Fibroblast of skin of back (primary cell): ENCODE measurements at places on chromosomes 7 and 10.

DNA sequence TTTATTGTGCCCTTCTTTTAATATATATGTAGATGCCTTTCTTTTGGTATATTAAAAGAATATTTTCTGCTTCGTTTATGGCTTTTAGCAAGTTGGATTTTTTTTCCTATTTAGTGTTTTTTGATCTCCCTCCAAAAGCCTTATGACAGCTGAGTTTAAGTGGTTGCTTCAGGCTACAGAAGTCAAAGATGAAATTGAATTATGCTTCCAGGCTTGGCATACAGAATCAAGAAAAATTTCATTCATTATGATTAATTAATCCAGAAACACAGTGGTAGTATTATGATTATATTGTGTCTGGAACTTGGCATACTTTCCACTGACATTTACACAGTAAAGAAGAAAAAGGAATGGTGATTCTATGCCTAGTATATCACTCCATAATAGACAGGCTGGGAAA lies 63.8 kb upstream of the SEM1 start:
- no peak for DNase-seq

GRCh38 chr7:5234852-5235831 lies 45.1 kb downstream of the WIPI2 start:
- DNase-seq: peak; percentile 43

DNA sequence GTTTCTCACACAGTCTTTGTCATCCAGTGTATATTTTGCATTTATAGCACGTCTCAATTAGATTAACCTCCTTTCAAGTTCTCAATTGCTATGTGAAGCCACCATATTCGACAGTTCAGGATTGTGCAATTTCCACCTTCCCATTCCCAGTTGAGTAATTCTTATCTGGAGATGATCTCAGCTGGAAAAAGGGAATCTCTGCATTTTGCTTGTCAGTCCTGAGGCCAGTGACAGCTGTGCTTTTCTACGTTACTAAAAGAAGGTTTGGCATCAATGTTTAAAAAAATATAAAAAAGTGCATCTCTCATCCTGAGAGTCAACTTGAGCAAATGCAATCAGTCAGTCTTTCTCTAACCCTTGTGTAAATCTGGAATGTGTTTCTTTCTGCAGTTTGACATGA lies 247.7 kb downstream of the PRKG1 start:
- DNase-seq: peak; percentile 34

GRCh38 chr7:137546671-137547070 lies 203.1 kb upstream of the PTN start:
- peak; percentile 41 for DNase-seq

- no peak for DNase-seq
Measured at GRCh38 chr7:155459700-155460461, 2.0 kb downstream of the EN2 start.

GRCh38 chr7:12107381-12107780 lies 103.7 kb upstream of the TMEM106B start:
- no peak for DNase-seq
